ENCODE measurements at places on chromosomes 12 and 14.

- DNase-seq, result no peak
Observed at GRCh38 chr12:12451098-12451497, 94.2 kb downstream of the BORCS5 start.

- no peak for DNase-seq
Observed at GRCh38 chr14:42173206-42173605, 566.5 kb downstream of the LRFN5 start.

DNA sequence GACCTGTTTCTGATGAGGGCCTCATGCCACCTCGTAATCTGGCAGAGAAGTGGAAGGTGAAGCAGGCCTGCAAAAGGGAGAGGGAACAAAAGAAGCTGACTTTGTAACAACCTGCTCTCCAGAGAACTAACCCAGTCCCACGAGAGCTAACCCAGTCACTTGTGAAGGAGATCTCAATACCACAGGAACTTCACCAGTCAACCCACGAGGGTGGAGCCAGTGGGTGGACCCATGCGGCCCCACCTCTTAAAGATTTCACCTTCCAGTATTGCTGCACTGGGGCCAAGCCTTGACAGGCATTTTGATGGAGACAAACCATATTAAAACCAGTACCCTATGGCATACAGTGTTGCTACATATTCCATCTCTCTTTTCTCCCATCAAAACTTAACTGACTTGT is 55.1 kb downstream of the SERPINA10 start:
- no peak for DNase-seq

DNA sequence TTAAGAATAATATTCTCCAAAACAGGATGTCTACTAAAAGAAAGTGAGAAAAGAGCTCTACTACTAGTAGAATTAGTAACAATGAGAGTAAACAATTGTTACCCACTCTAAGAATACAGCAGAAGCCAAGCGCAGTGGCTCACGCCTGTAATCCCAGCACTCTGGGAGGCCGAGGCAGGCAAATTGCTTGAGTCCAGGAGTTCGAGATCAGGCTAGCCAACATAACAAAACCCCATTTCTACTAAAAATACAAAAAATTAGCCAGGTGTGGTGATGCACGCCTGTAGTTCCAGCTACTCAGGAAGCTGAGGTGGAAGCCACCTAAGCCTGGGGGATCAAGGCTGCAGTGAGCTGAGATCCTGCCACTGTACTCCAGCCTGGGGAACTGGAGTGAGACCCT is 4.7 kb downstream of the DNAJC14 start:
- no peak for DNase-seq

DNA sequence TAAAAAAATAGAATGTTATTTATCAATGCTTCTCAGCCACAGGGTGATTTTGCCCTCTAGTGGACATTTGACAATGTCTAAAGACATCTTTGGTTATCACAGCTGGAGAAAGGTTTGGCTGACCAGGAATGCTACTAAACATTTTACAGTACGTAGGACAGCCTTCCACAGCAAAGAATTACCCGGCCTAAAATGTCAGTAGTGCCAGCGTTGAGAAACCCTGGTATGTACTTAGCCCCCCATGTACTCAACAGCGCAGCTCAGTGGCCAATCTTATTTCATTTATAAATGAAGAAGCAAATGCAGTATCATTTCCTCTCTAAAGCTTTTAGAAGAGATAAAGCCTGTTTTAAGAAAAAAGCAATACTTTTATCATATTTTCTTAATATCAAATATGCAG is 5.8 kb downstream of the MARK3 start:
- peak; percentile 85 for DNase-seq

- DNase-seq, result no peak
Observed at GRCh38 chr14:104355101-104356019, 217.0 kb downstream of the KIF26A start.

DNA sequence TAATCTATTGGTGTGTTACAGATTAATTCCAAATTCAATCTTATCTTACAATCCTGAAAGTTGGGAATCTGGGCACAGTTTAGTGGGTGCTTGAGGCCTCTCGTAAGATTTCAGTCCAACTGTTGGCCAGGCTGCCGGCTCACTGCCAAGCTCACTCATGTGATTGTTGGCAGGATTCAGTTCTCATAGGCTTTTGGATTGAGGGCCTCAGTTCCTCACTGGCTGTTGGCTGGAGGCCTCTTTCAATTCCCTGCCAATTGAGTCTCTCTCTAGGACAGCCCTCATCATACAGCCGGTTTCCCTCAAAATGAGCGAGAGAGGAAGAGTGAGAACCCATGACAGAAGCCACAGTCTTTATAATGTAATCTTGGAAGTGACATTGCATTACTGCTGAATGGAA is 123.5 kb upstream of the FBXO33 start:
- DNase-seq, result no peak

GRCh38 chr12:34393086-34393820 is 371.0 kb downstream of the ALG10 start:
- DNase-seq, result no peak

All from AML-193 (cell line).